Stomach (tissue), 19 donors: ENCODE measurements at places on chromosomes 13 and 19. TPM values are rescaled to one million over a fixed set of nuclear protein-coding genes. Genes with fewer than 3 reads are reported as not detected.

GRCh38 chr13:69595181-69595580 lies 512.4 kb upstream of the ATXN8OS start:
- no peak overlapping the region for H3K4me3 ChIP-seq
- no peaks in the 10 kb centered on the region for H3K36me3 ChIP-seq
- no peaks in the 10 kb centered on the region for H3K27me3 ChIP-seq

- H3K27me3 ChIP-seq, result no peaks in the 10 kb centered on the region
- peaks cover 90% of the 10 kb centered on the region for H3K4me1 ChIP-seq
- peak overlapping the region; percentile 27 for H3K4me3 ChIP-seq
- H3K27ac ChIP-seq, result peak overlapping the region; percentile 91
- peaks cover 34% of the 10 kb centered on the region for H3K36me3 ChIP-seq
- DNase-seq, result peak; percentile 68
These were observed 7.9 kb downstream of the MLLT1 start for GRCh38 chr19:6271721-6272410.

DNA sequence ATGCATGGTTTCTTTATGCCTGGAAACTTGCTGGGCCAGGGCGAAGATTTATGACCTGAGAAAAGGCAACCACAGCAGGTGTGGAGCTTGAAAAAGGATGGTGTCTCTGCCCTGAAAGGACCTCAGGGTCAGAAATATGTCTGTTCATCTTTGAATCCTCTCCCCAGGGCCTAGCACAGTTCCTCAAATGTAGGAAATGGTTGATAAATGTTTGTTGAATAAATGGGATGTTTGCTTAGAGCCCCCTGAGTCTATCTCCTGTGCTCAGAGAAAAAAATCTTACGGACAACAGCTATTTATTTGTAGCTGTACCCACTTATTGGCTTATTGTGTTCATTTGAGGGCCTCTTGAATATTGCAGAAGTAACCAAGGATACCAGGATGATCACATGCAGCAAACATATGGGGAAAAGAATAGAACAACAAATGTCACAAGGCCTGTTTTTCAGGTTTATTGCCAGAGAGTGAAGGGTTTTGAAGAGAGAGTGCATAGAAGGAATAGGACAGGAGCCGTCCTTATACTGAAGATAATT lies 114.5 kb downstream of the KLF5 start:
- DNase-seq, result no peak
- no peaks in the 10 kb centered on the region for H3K36me3 ChIP-seq
- H3K4me3 ChIP-seq, result no peak overlapping the region
- no peak overlapping the region for H3K27ac ChIP-seq
- H3K27me3 ChIP-seq, result no peaks in the 10 kb centered on the region

DNA sequence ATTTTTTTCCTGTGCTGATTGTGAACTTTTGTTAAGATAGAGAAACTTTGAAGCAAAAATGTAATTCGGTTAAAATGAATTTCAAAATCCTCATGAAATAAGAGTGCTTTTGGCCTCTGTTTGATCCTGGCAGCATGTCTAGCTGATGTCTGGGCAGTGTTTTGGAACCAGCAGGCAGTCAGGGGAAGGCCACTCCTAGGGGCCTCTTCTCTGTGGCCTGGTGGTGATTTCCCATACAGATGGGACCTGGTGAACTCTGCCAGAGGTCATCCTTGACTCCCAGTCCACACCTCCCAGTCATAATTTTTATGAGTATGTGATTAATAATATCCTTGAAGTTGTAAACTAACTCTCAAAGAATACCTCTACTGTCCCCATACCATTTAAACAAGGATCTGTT lies 226.6 kb downstream of the PCCA start:
- no peak overlapping the region for H3K4me3 ChIP-seq
- H3K4me1 ChIP-seq, result no peaks in the 10 kb centered on the region
- H3K27ac ChIP-seq, result no peak overlapping the region

- H3K27ac ChIP-seq, result peak overlapping the region; percentile 32
- H3K4me3 ChIP-seq, result no peak overlapping the region
- no peak for DNase-seq
- peaks cover 53% of the 10 kb centered on the region for H3K4me1 ChIP-seq
These were observed 14.7 kb downstream of the UBAC2 start for GRCh38 chr13:99215184-99215830.

- no peaks in the 10 kb centered on the region for H3K4me1 ChIP-seq
- peak; percentile 45 for DNase-seq
- no peaks in the 10 kb centered on the region for H3K27me3 ChIP-seq
- no peak overlapping the region for H3K4me3 ChIP-seq
These were observed 9.7 kb downstream of the IGSF23 start for GRCh38 chr19:44623080-44623479.

STOML3 gene
- polyA plus RNA-seq, result not detected
